Foreskin melanocyte (primary cell): ENCODE measurements at places on chromosomes 3 and 15.
A peak's percentile ranks its signal among the peaks of the same experiment; 100 is the strongest.

DNA sequence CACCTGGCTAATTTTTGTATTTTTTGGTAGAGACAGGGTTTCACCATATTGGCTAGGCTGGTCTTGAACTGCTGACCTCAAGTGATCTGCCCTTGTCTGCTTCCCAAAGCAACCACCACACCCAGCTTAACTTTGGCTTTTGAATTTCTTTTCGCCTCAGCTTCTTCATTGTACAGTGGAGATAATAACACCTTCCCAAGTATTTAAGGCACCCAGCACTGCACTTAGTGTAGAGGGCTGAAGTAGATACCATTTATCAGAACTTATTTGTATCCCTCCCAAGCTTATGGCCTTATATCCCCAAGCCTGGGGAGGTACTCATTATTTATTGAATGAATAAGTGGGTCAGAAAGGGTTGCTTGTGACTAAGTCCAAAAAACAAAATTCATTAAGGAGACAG lies 2.3 kb downstream of the SQOR start:
- no peak for DNase-seq

GRCh38 chr15:58451826-58452225 lies 20.0 kb downstream of the LIPC start:
- no peak for DNase-seq

DNA sequence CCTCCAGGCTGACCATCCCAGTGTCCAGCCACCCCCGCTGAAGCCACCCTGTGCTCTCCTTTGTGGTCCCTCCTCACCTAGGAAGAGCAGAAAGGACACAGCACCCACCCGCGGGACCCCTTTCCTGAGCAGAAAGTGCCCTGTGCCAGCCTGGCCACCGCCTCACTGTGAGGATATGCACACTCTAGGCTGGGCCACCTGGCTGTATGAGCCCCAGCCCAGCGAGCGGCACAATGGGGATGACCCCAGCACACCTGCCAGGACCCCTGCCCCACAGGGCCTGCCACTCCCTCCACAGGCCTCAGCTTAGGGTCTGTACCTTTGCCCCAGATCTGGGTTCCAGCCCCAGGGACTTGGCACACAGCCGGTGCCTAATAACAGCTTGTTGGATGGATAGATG lies 47.9 kb upstream of the FURIN start:
- no peak for DNase-seq

- no peak for DNase-seq
These were observed 50.4 kb downstream of the MCF2L2 start for GRCh38 chr3:183378008-183378407.

DNA sequence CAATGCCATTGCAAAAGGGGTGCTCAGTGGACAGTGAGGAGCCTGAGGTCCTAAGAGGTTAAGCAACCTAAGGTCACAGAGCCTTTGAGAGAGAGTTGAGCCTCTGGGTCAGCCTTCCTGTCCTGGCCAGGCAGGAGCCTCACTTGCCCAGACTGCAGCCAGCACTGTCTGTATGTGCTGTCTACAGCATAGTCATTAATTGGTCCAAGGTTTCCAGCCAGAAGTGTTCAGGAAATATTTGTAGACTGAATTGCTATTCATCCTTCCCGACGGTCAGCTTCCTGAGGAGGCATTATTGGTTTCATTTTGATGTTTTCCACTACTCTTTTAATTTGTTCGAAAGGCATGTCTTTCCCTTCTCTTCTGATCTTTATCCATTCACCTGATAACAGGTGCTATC lies 8.1 kb downstream of the SEC13 start:
- no peak for DNase-seq

DNA sequence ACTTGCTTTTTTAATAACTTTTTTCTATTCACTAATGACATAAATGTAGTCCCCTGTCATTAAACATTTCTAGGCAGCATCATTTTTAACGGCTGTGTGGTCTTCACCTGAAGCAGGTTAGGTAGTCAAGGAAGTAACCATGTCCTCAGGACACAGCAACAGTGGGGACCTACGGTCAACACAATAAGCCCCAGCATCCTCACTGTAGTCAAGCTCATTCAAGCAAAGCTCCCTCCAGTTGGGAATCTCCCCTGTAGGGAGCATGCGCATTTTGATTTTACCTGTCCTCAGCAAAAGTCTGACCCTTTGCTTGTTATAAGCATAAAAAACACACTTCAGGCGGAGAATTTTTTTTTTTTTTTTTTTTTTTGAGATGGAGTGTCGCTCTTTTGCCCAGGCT lies 151.4 kb downstream of the SHQ1 start:
- no peak for DNase-seq

DNA sequence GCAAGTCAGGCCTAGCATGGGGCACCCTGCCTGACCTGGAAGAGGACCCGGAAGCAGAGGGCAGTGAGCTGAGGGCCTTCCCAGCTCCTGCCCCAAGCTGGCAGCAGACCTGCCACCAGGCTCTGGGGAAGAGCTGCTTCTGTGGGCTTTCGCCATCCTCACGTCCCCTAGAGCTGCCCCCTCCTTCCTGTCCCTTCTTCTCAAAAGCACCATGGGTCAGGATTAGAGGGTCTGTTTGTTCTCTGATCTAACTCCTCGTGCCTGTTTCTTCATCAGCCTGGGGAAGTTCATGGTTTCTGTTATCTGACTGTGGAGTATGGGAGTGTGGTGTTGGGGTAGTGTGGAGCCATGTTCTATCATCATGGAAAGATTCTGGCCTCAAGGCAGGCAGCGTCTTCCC lies 58.4 kb upstream of the POLG start:
- DNase-seq, result no peak

GRCh38 chr3:130414457-130414856 lies 69.0 kb downstream of the COL6A5 start:
- no peak for DNase-seq

GRCh38 chr3:127025456-127025855 lies 42.5 kb downstream of the PLXNA1 start:
- no peak for DNase-seq

- no peak for DNase-seq
These were observed 167.1 kb downstream of the NEK11 start for GRCh38 chr3:131193641-131194238.

GRCh38 chr3:123323781-123324180 lies 122.0 kb downstream of the SEC22A start:
- DNase-seq, result no peak

GRCh38 chr3:43296565-43296964 lies 10.2 kb downstream of the SNRK start:
- no peak for DNase-seq

DNA sequence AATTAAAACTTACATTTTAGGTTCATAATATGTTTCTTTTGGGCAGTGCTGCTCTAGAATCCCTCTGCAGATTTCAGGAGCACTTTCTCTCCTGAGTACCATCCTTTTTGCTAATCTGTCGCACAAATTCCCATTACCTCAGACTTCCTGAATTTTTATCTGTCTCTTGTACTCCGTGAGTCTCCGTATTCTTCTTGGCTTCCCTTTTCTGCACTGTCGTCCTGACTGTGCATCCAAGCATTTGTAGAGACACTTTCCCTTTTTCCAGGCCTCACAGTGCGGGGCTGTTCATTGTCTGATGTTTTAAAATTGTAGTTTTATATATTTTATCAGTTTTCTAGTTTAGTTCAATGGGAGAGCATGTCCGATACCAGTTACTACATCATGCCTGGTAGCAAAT lies 27.3 kb downstream of the MEF2A start:
- DNase-seq, result no peak

- DNase-seq, result peak; percentile 24
These were observed 58.7 kb downstream of the CHSY1 start for GRCh38 chr15:101193120-101193644.
